ENCODE measurements at places on chromosomes 4 and X.

GRCh38 chr4:90852237-90852636 is 725.0 kb downstream of the CCSER1 start:
- DNase-seq = no peak

DNA sequence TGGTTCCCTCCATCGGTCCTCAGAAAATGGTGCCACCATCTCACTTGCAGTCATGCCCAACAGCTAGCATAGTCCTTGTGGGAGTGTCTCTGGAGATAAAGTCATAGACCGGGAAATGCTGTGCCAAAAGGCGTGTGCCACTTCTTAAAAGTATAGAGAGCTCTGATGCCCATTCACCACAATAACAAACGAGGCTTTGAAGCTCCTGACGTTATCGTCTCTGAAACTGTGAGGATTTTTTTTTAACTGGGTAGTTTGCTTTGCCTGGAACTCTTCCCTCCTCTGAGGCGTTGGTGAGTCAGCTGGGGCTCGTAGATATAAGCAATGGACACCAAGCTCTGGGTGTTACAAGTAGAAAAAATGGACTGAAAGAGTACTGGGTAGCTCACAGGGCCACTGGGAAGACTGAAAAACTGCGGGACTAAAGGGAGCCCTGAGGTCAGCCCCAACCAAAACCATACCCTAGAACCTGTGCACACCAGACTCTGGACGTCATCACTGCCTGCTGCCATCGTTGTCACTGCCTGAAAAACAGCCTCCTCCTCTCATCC is 89.4 kb upstream of the TRIM2 start:
- peak; percentile 72 for DNase-seq

GRCh38 chrX:15269120-15269519 is 763 bp downstream of the ASB9 start:
- DNase-seq = no peak

DNA sequence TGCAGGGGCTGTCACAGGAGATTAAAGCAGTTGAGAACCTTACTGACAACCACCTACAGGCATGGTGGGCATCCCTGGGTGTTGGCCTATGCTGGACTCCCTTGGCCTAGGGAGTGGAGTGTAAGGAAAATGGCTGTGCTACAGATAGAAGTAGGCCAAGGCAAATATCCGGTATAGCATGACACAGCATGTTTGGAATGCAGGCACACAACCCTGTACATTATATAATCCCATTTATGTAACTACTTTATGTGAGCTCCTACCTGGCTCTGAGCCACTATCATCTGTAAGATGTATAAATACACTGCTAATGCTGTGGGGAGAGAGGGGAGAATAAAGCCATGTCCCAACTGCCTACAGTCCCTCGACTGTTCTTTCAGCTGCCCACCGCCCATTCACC is 38.7 kb upstream of the KCTD8 start:
- DNase-seq = no peak

- DNase-seq = no peak
Observed at GRCh38 chrX:136866337-136867095, 14.0 kb downstream of the RBMX start.

GRCh38 chr4:72357908-72358307 is 211.1 kb downstream of the ADAMTS3 start:
- DNase-seq = no peak

DNA sequence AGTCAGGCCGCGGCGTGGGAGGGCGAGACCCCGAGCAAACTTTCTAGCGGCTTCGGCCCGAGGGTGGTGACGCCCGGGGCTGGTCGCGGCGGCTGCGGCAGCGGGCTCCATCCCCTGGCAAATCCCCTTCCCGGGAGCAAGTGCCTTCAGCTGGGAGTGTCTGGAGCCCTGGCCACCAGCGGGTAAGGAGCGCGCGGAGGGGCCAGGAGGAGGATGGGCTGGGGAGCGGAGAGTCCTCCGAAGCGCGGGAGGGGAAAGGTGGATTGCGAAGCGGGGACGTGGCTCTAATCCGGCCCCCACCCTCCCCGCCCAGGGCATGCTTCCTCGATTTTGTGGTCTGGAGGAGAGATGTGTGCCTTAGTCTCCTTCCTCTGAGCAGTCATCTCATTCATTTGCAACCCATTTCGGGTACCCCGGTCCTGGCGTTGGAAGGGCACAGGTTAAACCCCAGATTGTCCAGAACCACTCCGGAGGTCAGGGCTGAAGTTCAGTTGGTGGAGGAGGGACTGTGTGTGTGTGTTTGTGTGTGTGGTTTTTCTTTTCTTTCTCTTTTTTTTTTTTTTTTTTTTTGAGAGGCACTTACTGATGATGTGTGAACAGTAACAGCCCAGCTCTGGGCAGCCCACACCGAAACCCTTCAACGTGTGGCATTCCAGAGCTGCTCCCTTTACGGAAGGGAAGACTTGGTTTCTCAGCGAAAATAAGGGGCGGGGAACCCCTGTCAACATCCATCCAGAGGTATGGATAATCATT is 516 bp downstream of the SGMS2 start:
- no peak for DNase-seq

DNA sequence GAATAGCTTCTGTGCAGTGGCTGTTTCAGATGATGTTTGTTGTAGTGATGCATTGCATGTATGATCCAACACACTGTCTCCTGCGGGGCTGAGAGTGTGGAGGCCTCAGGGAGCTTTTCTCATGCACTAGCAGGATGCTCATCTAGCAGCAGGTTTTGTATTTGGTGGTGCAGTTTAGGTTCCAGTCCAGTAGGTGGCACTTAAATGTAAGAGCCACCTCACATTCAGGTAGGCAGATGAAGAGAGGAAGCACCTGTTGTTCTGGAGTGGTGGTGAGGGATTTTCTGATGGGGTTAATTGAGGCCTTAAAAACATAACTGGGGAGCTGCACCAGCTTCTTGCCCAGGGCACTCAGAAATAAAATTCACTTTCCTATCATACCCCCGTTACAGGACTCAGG is 300.9 kb downstream of the SPIN4 start:
- no peak for DNase-seq

Data from CD4-positive, alpha-beta T cell treated with Interleukin-2 at 100 ng/mL for 4 hours (primary cell).